H4 (cell line): ENCODE measurements at places on chromosomes 2 and 18. TPM values are rescaled to one million over a fixed set of nuclear protein-coding genes. Genes with fewer than 3 reads are reported as not detected.
A peak's percentile ranks its signal among the peaks of the same experiment; 100 is the strongest.

DNA sequence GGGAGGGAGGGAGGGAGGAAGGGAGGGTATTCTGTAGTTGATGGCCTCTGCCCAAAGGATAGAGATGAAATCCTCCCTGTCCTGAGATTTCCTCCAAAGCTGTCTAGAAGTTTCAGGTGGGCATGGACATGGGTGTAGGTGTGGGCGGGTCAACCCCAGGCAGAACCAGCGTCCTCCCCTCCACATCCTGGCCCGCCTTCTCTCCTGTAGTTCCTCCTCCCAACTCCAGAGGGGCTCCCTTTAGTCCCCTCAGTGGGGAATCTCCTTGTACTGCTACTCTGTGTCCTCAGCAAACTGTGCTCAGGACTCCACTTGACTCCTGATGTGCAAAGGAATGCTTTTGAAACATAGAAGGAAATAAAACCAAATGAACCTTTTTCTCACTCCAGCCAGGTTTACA is 88.1 kb downstream of the MRPS9 start:
- DNase-seq: no peak

- DNase-seq: peak; percentile 42
These were observed 429.2 kb downstream of the TNS1 start for GRCh38 chr2:217573571-217573970.

DNA sequence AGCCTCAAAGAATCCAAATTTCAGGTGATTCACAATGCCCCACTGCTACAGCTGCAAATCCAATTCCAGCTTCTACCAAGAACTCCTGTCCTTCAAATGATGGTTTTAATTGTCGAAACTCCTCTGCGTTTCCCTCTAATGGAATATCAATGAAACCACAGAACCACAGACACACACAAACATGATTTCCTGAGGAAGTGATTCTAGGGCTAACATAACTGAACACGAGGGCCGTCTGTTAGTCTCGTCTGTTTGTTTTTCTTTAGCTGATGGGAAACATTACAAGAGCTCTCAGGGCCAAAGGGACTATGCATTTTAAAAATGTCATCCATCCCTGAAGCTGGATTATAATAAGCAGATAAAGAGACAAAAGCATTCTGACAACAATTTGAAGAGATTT is 59.4 kb downstream of the RNF152 start:
- peak; percentile 69 for DNase-seq

GRCh38 chr2:100291152-100291970 is 30.9 kb downstream of the LONRF2 start:
- DNase-seq: peak; percentile 99

DNA sequence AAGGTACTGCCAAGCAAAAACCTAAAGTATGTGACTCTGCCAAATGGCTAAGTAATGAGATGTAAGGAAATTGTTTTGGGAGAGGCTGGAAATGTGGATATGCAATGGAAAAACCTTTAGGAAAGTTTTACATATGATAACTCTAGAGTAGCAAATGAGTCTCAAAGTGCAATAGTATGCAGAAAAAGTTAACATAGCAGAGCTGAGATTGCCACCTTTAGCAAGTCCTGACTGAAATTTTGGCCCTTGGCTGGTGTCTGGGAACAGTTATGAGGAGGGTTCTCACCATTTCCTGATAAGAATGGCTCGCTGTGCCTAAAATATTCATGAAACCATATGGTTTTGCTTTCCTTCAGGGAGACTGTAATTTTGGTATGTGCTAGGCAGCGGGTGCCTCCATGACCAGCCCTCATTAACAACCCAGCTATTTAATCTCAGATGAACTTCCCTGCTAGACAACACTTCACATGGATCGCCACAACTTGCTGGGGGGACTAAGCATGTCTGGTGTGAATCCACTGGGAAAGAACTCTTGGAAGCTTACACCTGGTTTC is 72.3 kb upstream of the ERBB4 start:
- DNase-seq: no peak

The INHBB gene
- total RNA-seq: 0.31 and 0.66 TPM in 2 replicates

The PDE11A gene
- total RNA-seq: 0.60 and 0.70 TPM in 2 replicates

The TMEM198 gene
- total RNA-seq: 0.86 and 1.9 TPM in 2 replicates

The DNER gene
- total RNA-seq: 7.1 and 8.7 TPM in 2 replicates

The RAX gene
- total RNA-seq: not detected in 2 replicates

The PRKRA gene
- total RNA-seq: 53.5 and 53.9 TPM in 2 replicates

The SF3B1 gene
- 155 and 279 TPM in 2 replicates for total RNA-seq

The ERBB4 gene
- 0.04 and 0.33 TPM in 2 replicates for total RNA-seq
